ENCODE measurements at places on chromosomes 5 and 9.

DNA sequence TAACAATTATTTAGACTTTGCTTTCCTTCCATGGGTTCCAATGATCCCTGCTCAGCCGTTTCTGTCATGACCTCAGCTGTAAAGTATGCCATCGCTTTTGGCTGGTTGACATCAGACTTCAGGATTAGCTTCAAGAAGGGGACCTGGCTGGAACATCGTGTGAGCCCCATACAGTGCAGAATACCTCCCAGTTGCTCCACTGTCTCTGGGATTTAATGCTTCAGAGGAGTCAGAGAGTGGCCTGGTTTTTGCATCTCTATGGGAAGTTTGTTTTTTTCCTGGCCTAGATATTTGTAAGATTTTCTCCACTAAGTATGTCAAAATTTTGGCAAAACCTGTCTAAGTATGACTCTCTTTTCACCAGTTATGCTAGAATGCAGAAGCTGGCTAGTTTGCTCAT, 216.9 kb downstream of the GABBR2 start:
- no peak overlapping the region for H3K4me3 ChIP-seq
- H3K36me3 ChIP-seq = no peaks in the 10 kb centered on the region
- no peak for DNase-seq
- H3K27ac ChIP-seq = no peak overlapping the region
- H3K4me1 ChIP-seq = no peaks in the 10 kb centered on the region

DNA sequence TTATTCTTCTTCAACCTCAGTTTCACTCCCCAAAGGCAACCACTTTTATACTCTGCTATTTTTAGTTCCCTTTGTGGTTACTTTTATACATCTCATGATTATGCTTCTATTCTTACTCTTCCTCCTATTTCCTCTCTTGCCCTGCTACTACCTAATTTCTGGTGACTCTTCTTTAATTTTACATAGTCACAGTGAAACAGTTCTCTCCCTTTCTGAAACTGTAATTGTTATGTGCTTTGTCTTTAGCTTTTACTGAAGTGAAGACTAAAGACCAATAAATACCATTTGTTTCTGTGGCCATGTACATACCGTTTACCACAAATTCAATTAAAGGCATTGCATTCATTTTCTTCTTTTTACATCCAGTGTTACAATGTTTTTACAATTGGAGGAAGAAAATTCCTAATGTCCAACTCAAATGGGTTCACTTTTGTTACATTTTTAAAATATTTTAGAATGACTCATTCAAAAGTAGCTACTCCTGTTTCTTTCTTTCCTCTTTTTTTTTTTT, 410.6 kb downstream of the PSAT1 start:
- no peak for DNase-seq
- no peaks in the 10 kb centered on the region for H3K27me3 ChIP-seq
- no peak overlapping the region for H3K27ac ChIP-seq

GRCh38 chr5:67960939-67961338, 254.6 kb upstream of the PIK3R1 start:
- no peak overlapping the region for H3K4me3 ChIP-seq
- DNase-seq = no peak
- H3K27me3 ChIP-seq = peaks cover 6% of the 10 kb centered on the region
- H3K4me1 ChIP-seq = no peaks in the 10 kb centered on the region
- H3K27ac ChIP-seq = no peak overlapping the region

- no peak overlapping the region for H3K4me3 ChIP-seq
- no peak for DNase-seq
- H3K4me1 ChIP-seq = peaks cover 3% of the 10 kb centered on the region
- no peaks in the 10 kb centered on the region for H3K27me3 ChIP-seq
- H3K27ac ChIP-seq = no peak overlapping the region
- peaks cover 73% of the 10 kb centered on the region for H3K36me3 ChIP-seq
Measured at GRCh38 chr5:36199620-36200019, 42.1 kb downstream of the NADK2 start.

DNA sequence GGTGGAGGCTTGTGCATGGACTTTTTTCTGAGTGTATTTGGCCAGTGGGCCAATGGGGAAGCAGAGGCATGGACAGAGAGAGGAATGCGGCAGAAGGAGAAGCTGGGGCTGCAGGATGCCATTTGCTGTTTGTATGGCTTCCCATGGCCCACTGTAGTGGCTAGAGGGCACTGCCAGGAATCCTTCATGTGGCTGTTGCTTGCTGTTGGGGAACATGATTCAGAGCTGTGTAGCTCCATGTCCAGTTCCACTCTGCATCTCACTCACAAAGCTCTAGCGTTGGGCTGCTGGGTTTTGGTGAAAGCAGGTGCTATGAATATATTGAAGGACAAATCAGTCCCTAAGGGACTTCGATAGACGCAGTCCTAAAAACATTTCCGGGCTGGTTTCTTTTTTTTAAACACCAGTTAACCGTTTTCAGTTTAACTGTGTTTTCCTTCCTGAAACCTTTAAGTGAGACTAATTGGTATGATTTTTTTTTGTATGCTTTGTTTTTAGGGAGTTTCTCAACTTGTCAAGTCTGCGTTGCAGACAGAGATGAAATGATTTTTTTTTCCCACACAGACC, 51.3 kb downstream of the SLC22A5 start:
- peak overlapping the region; percentile 47 for H3K4me3 ChIP-seq
- no peak for DNase-seq
- peak overlapping the region; percentile 94 for H3K27ac ChIP-seq
- no peaks in the 10 kb centered on the region for H3K27me3 ChIP-seq

DNA sequence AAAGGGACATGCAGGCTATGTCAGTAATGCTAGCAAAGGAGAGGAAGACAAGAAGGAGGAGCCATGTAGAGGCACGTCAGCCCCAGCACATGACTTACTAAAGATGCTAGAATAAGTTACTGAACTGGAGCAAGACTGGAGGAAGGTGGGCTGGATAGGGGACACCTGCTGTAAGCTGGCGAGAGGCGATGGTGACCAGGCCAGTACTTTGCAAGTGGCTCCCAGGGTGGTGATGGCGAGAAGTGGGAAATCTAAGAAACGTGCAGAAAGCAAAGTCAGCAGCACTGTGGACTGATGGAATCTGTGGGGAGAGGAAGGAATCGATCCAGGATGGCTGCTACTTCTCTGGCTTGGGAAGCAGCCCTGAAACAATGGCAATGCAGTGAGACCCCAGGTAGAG, 617.1 kb upstream of the ADAMTS16 start:
- H3K4me1 ChIP-seq = no peaks in the 10 kb centered on the region
- H3K27ac ChIP-seq = no peak overlapping the region
- no peak overlapping the region for H3K4me3 ChIP-seq
- H3K27me3 ChIP-seq = no peaks in the 10 kb centered on the region
- no peak for DNase-seq
- no peaks in the 10 kb centered on the region for H3K36me3 ChIP-seq

GRCh38 chr9:114947058-114947457, 16.7 kb upstream of the TNFSF8 start:
- no peaks in the 10 kb centered on the region for H3K27me3 ChIP-seq
- H3K27ac ChIP-seq = no peak overlapping the region
- H3K36me3 ChIP-seq = no peaks in the 10 kb centered on the region
- H3K4me1 ChIP-seq = peaks cover 18% of the 10 kb centered on the region

GRCh38 chr9:79632705-79633104, 60.9 kb downstream of the TLE4 start:
- peak overlapping the region; percentile 47 for H3K27ac ChIP-seq
- H3K4me3 ChIP-seq = no peak overlapping the region
- H3K4me1 ChIP-seq = peaks cover 79% of the 10 kb centered on the region
- DNase-seq = no peak
- no peaks in the 10 kb centered on the region for H3K27me3 ChIP-seq
- peaks cover 22% of the 10 kb centered on the region for H3K36me3 ChIP-seq

- H3K4me1 ChIP-seq = no peaks in the 10 kb centered on the region
- H3K4me3 ChIP-seq = no peak overlapping the region
- DNase-seq = no peak
- no peak overlapping the region for H3K27ac ChIP-seq
Measured at GRCh38 chr5:125041798-125042197, 295.4 kb upstream of the ZNF608 start.

DNA sequence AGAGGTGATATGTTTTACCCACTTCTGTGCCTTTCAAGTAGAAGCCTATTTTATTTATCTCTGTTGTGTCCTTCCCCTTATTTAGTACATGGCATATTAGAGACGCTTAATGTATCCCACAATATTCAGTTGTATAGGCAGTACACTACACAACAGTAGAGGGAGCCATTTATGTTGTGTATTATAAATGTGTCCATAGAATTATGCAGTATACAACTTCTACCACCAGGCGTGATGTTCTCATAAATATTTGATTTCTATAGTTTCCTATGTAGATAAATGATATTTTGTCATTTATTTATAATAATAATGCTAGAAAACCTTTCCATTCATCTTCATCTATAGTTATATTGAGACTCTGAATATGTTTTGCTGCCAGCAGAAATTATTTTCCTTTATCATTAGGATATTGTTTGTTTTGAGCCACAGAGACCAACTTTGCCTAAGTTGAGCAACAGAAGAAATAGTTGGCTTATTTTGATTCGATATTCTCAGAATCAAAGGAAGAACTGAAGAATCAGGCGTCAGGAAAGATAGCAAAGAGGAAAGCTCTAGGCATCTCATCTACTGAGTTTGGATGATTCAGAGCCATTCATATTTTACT, 81.7 kb downstream of the ADAMTS19 start:
- DNase-seq = no peak
- no peak overlapping the region for H3K4me3 ChIP-seq
- H3K27me3 ChIP-seq = no peaks in the 10 kb centered on the region
- no peaks in the 10 kb centered on the region for H3K36me3 ChIP-seq

GRCh38 chr5:35308421-35308820, 78.1 kb upstream of the PRLR start:
- H3K4me1 ChIP-seq = no peaks in the 10 kb centered on the region
- H3K27me3 ChIP-seq = peaks cover 36% of the 10 kb centered on the region
- H3K4me3 ChIP-seq = no peak overlapping the region
- H3K27ac ChIP-seq = no peak overlapping the region
- H3K36me3 ChIP-seq = no peaks in the 10 kb centered on the region

- no peak overlapping the region for H3K27ac ChIP-seq
- no peaks in the 10 kb centered on the region for H3K4me1 ChIP-seq
- no peak for DNase-seq
- H3K4me3 ChIP-seq = no peak overlapping the region
- no peaks in the 10 kb centered on the region for H3K36me3 ChIP-seq
Measured at GRCh38 chr9:68731857-68732256, 26.8 kb downstream of the PIP5K1B start.

GRCh38 chr9:122950263-122950662, 9.4 kb downstream of the RABGAP1 start:
- peaks cover 64% of the 10 kb centered on the region for H3K4me1 ChIP-seq
- no peak overlapping the region for H3K27ac ChIP-seq
- no peak for DNase-seq
- H3K36me3 ChIP-seq = peaks cover 20% of the 10 kb centered on the region

GRCh38 chr5:6158974-6159831, 219.1 kb downstream of the MED10 start:
- no peak overlapping the region for H3K4me3 ChIP-seq
- no peak overlapping the region for H3K27ac ChIP-seq
- no peak for DNase-seq
- H3K4me1 ChIP-seq = no peaks in the 10 kb centered on the region

DNA sequence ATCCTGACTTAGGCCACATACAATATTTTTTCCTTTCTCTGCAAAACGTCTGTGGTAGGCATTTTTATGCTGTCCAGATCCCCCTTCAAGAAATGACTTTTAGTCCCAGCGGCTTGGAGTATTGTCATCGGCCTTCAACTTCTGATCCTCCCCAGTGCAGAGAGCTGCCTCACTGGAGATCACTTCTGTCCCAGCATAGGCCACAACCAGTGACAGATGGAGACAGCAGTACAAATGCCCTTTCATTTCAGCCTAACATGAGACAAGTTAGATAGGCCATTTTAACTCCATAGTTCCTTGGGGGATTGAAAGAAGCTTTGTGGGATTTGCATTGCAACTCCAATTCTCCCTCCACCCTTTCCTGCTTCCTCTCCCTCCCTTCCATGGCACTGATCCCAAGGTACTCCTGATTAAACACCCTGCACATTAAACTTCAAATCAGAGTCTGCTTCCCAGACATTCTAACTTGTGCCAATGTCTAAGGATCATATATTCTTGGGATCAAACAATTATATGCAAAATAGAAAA, 3.2 kb upstream of the MAMDC2 start:
- no peak overlapping the region for H3K4me3 ChIP-seq
- peaks cover 9% of the 10 kb centered on the region for H3K4me1 ChIP-seq
- H3K27ac ChIP-seq = no peak overlapping the region
- DNase-seq = no peak
- H3K36me3 ChIP-seq = no peaks in the 10 kb centered on the region
- peaks cover 63% of the 10 kb centered on the region for H3K27me3 ChIP-seq

DNA sequence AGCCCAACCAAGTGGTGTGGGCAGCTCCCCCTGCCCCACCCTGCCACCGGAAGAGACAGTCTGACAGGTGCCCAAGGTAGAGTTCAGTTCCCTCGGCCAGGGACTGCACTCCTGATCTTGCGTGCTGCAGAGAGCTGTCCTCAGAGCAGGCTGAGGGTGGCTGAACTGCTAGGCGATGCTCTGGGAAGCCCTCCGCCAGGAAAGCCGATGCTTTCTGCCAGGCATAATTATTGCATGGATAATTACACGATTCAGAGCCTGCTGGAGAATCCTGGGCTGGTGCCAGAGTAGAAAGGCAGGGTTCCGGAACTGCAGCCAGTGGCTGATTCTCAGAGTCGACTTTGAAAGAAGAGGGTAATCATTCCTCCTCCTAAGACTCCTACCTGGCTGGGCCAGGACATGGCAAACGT, 19.3 kb downstream of the KCNIP1 start:
- H3K27me3 ChIP-seq = peaks cover 9% of the 10 kb centered on the region
- H3K36me3 ChIP-seq = no peaks in the 10 kb centered on the region

DNA sequence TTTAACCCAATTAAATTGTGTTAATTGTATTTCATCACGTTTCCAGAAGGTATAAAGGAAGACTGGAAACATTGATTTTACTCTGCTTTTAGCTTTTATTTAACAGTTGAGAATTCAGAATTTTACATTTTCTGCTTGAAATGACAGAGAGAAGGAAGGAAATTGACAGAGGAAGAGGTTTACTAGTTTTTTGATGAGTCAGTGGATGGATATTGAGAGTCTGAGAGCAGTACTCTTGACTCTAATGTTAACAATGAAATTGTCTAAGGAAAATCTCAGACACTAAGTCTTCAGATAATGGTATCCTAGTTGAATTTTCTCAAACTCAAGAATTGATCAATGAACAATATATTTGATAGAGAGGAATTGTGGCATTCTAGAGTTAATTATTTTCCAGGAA, 60.6 kb downstream of the IPO11 start:
- peaks cover 63% of the 10 kb centered on the region for H3K36me3 ChIP-seq
- H3K27me3 ChIP-seq = no peaks in the 10 kb centered on the region
- no peak for DNase-seq
- H3K4me3 ChIP-seq = no peak overlapping the region
- H3K4me1 ChIP-seq = peaks cover 4% of the 10 kb centered on the region

GRCh38 chr9:100426189-100426529, 784 bp upstream of the MSANTD3 start:
- H3K4me1 ChIP-seq = peaks cover 34% of the 10 kb centered on the region
- H3K36me3 ChIP-seq = peaks cover 4% of the 10 kb centered on the region
- H3K27ac ChIP-seq = peak overlapping the region; percentile 92
- peak overlapping the region; percentile 87 for H3K4me3 ChIP-seq

GRCh38 chr5:118789366-118789765, 199.0 kb downstream of the DTWD2 start:
- H3K4me3 ChIP-seq = no peak overlapping the region
- no peaks in the 10 kb centered on the region for H3K27me3 ChIP-seq
- no peak for DNase-seq
- H3K27ac ChIP-seq = no peak overlapping the region
- no peaks in the 10 kb centered on the region for H3K36me3 ChIP-seq
